ENCODE measurements at places on chromosomes 5 and 9.

- DNase-seq: peak; percentile 92
Observed at GRCh38 chr9:14314929-14315874, 1.3 kb upstream of the NFIB start.

- DNase-seq: peak; percentile 81
Observed at GRCh38 chr9:121566481-121567465, 67.1 kb upstream of the GGTA1 start.

DNA sequence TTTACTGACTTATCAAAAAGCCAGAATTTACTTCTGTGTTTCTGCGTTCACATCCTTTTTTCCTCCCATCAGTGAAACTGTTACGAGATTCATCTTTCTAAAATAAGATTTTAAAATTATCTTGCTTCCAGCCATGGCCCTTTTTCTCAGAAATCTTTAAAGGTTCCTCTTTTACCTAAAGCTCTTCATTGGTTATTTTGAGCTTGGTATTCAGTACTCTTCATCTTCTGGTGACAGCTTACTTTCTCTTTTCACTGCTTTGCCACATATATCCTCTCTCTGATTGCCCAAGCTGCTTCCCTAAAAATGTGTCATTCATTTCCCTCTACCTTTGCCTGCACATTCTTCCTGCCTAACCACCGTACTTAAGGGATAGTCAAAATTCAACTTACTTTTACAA, 32.3 kb downstream of the TGFBR1 start:
- DNase-seq: no peak

GRCh38 chr5:90214991-90215390, 194.6 kb downstream of the CETN3 start:
- DNase-seq: no peak

GRCh38 chr9:74783408-74783807, 104.3 kb downstream of the TRPM6 start:
- DNase-seq: no peak

- DNase-seq: no peak
Observed at GRCh38 chr5:78597068-78597973, 51.3 kb downstream of the LHFPL2 start.

DNA sequence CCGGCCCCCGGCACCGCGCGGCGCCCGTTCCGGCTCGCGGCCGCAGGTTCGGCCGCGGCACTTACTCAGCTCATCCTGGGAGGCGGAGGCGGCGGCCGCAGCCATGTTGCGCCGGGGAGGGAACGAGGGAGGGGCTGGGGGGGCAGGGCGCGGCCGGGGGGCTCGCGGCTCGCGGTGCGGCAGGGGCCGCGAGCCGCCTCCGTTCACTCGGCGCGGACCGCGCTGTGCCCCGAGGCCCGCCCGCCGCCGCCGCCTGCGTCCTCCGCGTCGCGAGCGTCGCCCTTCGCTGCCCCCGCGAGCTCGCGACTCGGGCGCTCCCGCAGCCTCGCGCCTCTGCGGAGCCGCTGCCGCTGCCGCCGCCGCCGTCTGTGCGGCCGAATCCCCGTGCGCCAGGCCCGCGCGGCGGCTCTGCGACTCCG, 735 bp downstream of the ECPAS start:
- DNase-seq: peak; percentile 41

GRCh38 chr5:176339304-176339703, 22.3 kb downstream of the KIAA1191 start:
- no peak for DNase-seq

- no peak for DNase-seq
Observed at GRCh38 chr5:176816791-176817347, 6.5 kb downstream of the UNC5A start.

GRCh38 chr9:129264388-129264787, 86.3 kb upstream of the IER5L start:
- DNase-seq: no peak

- no peak for DNase-seq
Observed at GRCh38 chr9:124257844-124258606, at the start of gene NEK6. NEK6 (plus strand) TSS chr9:124257949; CDS start chr9:124301965, 44,016 bp downstream.

- DNase-seq: no peak
Observed at GRCh38 chr9:108980893-108981292, 32.4 kb downstream of the CTNNAL1 start.

DNA sequence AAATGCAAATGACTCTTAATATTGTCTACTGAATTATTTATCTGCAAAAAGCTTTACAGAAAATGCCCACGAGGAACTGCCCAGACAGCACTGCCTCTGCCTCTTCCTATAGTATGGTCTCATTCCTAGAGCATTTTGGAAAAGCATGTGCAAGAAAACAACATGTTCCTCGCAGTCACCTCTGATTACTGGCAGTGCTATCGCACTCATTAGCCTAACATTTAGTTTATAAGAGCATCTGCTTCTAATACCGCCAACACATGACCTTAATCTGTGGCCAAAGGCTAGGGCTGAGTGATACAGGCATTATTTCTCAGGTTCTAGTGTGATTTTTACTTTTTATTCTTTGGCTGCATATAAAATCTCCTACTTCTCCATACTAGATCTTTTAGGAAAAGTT, 259.2 kb downstream of the FBXL17 start:
- DNase-seq: no peak

DNA sequence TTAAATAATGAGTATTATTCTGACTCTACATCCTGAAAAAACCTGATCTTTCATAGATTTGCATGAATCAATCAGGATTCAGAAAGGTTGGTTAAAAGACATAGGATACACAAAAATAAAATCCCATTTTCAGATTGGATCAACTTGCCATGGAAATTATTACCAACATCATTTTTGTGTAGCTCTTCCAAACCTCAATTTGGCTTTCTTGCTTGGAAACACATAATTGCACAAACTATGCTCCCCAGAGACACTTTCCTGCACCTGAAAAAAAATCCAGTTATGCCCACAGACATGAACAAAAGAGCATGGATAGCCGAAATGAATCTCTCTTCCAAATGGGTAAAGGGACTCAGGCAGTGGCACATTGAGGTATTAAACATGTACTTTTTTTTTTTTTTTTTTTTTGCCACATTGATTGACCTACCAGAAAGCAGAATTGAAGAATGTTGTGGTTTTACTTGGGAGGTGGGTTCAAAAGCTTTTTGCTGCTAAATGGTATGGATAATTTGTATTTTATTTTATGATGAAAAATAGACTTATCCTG, 135.4 kb upstream of the FBN2 start:
- no peak for DNase-seq

- DNase-seq: no peak
Observed at GRCh38 chr9:134863306-134863902, 17.2 kb upstream of the FCN2 start.

DNA sequence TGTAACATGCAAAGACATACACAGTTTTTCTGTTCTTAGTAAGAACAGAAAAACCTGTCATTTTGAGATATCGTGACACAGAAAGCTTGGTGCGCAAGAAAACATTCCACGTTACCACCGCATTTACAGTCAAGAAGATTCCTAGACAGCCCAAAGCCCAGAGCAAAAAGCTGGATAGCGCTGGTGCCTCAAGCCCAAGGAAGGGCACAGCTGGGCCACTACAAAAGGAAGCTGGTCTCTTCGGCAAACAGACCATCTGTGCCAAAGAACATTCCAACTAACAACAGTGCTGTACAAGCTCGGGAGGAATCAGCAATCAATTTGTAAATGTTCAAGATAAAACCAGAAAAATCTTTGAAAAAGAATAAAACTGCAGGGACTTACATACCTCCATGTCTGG, 31.0 kb downstream of the PSMB7 start:
- DNase-seq: no peak

- no peak for DNase-seq
Observed at GRCh38 chr9:107874591-107875369, 385.2 kb upstream of the KLF4 start.

- DNase-seq: no peak
Observed at GRCh38 chr9:21605489-21605931, 123.4 kb upstream of the IFNE start.

GRCh38 chr5:112159435-112159834, 259.6 kb downstream of the EPB41L4A start:
- no peak for DNase-seq

GRCh38 chr9:24035816-24036215, 209.8 kb upstream of the ELAVL2 start:
- no peak for DNase-seq

Measured in muscle of arm (tissue), 14 donors.